ENCODE measurements at places on chromosomes 13 and 19. TPM values are rescaled to one million over a fixed set of nuclear protein-coding genes. Genes with fewer than 3 reads are reported as not detected.

Gene NEK5
- total RNA-seq: under 0.01 TPM

Gene TPTE2
- total RNA-seq: not detected

Gene CACNA1A
- 0.32 TPM for total RNA-seq

Gene ALOX5AP
- total RNA-seq: not detected

Gene SMIM44
- total RNA-seq: not detected

Gene CRB3
- total RNA-seq: not detected

Gene FAM83E
- total RNA-seq: 0.65 TPM

Gene CEACAM1
- total RNA-seq: 0.32 TPM

Gene PINLYP
- 0.97 TPM for total RNA-seq

Gene HNRNPA1L2
- 2.9 TPM for total RNA-seq

Gene TUBB4A
- total RNA-seq: not detected

Gene KLK14
- total RNA-seq: under 0.01 TPM

Gene TSKS
- not detected for total RNA-seq

Gene SULT2A1
- not detected for total RNA-seq

Gene LRG1
- total RNA-seq: 0.30 TPM

Gene TLE2
- 16.3 TPM for total RNA-seq

Gene PHLDB3
- 8.8 TPM for total RNA-seq

Gene APOE
- 0.97 TPM for total RNA-seq

Gene C19orf33
- total RNA-seq: 7.5 TPM

Gene MBNL2
- total RNA-seq: 55.6 TPM

Gene KL
- total RNA-seq: 0.15 TPM

Gene KCNN4
- total RNA-seq: 0.46 TPM

Gene ZNF729
- total RNA-seq: not detected

Gene FAM124A
- 3.6 TPM for total RNA-seq

Gene GJB6
- total RNA-seq: not detected

Gene LGALS4
- not detected for total RNA-seq

Gene TEX101
- total RNA-seq: not detected

Gene ASF1B
- 17.9 TPM for total RNA-seq

Gene SSC5D
- total RNA-seq: 0.32 TPM

Gene SYT5
- total RNA-seq: not detected

Gene HIPK4
- total RNA-seq: under 0.01 TPM

Gene GFY
- not detected for total RNA-seq

Gene KLF12
- total RNA-seq: 9.4 TPM

Gene LSR
- 0.32 TPM for total RNA-seq

Gene DLEU7
- total RNA-seq: not detected

Gene IGFL1
- not detected for total RNA-seq

Gene PDE4A
- 1.6 TPM for total RNA-seq

Gene PNMA8A
- 2.3 TPM for total RNA-seq

Gene CRLF1
- not detected for total RNA-seq

Gene ICAM5
- total RNA-seq: under 0.01 TPM

Gene HPN
- not detected for total RNA-seq

Gene TRAPPC6A
- total RNA-seq: 9.6 TPM

Gene JSRP1
- total RNA-seq: not detected

Gene CBLC
- total RNA-seq: 0.30 TPM

Gene KRTDAP
- total RNA-seq: not detected

Gene IRS2
- 0.32 TPM for total RNA-seq

Gene DENND1C
- not detected for total RNA-seq

Gene PALM
- total RNA-seq: 5.5 TPM

Gene SLC39A3
- 19.5 TPM for total RNA-seq

Gene PSPN
- total RNA-seq: 1.3 TPM

Gene CEACAM4
- not detected for total RNA-seq

Gene URAD
- not detected for total RNA-seq

Gene C19orf81
- not detected for total RNA-seq

Gene FGF22
- not detected for total RNA-seq

Gene DMKN
- not detected for total RNA-seq

All from epithelial cell of umbilical artery (primary cell).